Mesothelial cell of epicardium (in vitro differentiated cells): ENCODE measurements at places on chromosomes 3 and 15.
A peak's percentile ranks its signal among the peaks of the same experiment; 100 is the strongest.

- no peak for DNase-seq
Measured at GRCh38 chr3:32435911-32436815, 44.5 kb downstream of the CMTM7 start.

GRCh38 chr3:195270079-195270816, 711 bp downstream of the XXYLT1 start:
- peak; percentile 59 for DNase-seq

DNA sequence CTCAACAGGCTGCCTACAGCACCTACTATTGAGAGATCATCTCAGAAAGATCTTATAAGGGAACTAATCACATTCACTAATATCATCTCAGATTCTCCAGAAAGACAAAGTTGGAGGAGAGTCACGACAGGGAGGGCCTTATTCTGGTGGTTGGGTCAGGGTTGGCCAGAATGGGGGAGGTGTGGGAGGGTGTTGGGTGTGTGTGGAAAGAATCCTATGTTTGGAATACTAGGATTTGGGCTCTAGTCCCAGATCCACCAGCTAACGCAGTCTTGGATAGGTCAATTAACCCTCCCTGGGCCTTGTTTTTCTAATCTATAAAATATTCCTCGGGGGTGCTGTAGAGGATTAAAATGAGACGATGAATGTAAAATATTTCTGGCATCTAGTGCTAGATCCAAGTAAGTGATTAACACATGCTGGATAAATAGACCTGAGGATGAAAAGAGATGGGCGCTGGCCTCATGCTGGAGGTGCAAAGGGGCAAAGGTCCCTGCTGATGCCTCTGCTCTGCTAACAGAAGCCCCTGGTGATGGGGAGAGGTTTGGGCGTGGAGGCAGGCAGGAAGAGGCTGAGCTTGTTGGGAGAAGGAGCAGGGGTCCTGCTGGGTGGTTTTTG, 67.6 kb upstream of the ETV5 start:
- DNase-seq = peak; percentile 16

DNA sequence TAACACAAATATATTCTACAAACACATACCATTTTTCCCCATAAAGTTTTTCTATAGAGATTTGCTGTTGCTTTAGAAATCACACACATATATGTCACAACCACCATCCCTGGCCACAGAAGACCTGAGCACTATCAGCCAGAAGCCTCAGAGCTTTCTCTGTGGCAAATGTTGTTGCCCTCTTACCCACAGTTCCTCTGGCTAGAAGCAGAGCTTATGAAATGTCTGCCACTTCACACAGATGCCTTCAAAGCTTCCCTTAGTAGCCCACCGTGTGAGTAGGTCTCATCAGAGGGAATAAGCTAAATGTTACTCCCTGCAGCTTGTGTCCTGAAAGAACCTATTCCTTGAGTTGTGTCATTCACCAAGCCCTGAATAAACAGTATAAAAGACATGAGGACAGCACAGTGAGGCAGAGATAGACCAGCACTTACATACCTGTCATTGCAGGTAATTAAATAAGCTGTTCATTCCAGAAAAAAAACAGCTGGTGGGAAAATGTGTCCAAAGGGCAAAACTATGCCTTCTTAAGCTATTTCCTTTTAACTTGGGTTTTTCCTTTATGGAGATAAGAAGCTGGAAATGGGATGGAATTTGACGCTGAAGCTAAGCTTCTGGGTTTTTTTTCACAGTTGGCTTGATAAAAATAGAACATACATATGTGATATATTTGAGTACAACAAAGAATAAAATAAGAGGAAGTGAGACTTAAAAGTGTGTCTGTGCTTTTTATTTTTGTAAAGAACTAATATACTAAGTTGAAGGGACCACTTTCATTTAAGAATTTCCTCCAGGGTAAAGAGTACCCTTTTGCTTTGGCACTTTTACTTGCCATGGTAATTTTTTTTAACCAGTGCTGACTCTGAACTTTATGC, 391.4 kb downstream of the KCNH8 start:
- no peak for DNase-seq

- peak; percentile 51 for DNase-seq
Measured at GRCh38 chr3:48634661-48635221, 520 bp downstream of the SLC26A6 start.

- no peak for DNase-seq
Measured at GRCh38 chr3:169591983-169592644, 71.4 kb downstream of the MECOM start.

- no peak for DNase-seq
Measured at GRCh38 chr15:28948036-28948435, 62.3 kb downstream of the APBA2 start.

DNA sequence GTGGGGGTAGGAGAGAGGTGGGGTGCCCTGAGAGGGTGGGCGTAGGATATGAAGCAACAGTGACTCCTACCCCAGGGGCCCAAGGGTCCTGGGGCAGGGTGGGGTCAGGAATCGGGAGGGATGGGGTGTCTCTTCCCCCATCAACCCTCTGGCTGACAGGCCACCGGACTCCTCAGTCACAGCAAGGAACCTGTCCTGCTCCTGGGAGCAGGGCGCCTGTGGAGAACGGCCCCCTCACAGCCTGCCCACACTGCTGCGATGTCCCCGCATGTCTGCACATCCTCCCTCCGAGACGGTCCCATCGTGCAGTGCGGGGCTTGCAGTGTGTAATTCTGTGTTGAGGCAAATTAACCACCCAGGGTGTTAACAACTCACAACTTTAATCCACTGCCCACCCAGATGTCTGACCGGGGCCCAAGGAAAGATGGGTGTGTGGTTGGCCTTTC, 2.7 kb downstream of the TM4SF19 start:
- DNase-seq = no peak

GRCh38 chr3:56019490-56020146, 448.6 kb downstream of the ERC2 start:
- no peak for DNase-seq

GRCh38 chr3:36846406-36846805, 82.1 kb upstream of the DCLK3 start:
- no peak for DNase-seq

DNA sequence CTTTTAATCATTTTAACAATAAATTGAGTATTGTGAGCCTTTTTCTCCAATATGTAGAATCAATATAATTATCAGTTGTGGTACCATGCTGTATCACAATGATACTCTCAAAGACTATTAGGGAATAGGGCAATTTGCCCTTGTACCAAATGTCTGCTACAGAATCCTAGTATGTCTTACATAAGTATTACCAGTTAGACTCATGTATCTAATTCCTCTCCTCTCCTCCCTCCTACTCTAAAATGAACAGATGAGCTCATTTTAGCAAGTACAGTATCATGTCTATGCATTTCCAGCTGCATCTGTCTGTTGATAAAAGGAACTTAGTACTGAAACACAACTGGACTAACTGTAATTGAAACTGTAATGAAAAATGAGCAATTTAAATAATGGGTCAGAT, 124.3 kb upstream of the ATP11B start:
- DNase-seq = no peak

DNA sequence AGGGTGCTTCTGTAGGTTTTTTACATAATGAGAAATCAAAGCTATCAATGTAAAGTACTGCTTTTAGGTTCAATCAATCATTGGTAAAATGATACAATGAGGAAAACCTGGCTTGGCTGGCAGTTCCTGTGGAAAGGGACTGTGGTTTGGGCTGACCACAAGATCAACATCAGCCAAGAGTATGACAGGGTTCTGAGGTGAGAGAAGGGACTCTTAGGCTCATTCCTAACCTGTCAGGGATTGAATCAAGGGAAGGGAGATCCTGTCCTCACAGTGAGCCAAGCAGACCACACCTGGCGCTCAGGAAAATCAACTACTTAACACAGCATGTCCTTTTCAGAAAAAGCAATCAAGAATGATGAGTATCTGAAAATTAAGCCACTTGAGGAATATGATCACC, 111.1 kb downstream of the MAGI1 start:
- no peak for DNase-seq

DNA sequence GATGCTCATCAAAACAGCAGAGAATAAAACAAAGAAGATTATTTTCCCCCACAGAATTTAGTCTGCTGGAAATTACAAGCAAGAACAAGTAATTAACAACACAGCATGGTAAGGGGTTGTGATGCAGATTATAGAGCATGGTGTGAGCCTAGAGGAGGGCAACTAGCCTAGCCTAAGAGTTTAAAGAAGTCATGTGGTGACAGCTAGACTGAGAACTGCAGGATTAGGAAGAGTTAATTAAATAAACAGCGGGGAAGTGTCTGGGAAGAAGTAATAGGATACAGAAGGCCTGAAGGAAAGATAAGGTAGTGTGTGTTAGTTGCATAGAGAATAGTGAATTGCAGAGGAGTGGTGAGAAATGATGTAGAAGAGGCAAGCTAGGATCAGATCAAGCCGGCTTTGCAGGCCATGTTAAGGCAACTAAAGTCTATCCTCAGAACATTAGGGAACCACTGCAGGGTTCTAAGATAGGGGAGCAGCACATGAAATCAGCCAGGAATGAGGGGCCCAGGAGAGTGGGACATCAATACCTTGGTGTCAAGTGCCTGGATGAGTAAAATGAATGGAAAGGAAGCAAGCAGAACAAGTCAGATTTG, 11.9 kb upstream of the PKM start:
- no peak for DNase-seq

- DNase-seq = no peak
Measured at GRCh38 chr3:82100378-82100777, 338.9 kb upstream of the GBE1 start.

GRCh38 chr3:37536840-37537239, 324.8 kb upstream of the CTDSPL start:
- no peak for DNase-seq

DNA sequence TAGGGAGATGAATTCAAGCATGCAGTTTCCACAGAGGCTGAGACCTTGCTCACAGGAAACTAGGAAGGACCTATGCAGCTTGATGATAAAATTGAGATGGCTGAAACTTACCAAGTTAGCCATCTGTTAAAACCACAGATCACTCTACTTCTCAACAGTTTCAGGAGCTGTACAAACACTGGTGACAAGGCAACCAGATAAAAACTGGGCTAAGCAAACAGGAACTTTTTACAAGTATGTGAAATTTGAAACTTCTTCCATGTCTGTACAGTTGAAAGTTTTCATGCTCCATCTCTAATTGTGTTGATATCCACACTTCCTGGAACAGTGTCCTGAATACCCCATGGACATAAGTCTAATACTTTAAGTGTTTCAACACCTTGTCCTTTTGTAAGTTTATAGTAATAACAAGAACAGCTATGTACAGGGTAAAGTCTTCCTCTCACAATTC, 78.2 kb downstream of the FAIM start:
- no peak for DNase-seq

DNA sequence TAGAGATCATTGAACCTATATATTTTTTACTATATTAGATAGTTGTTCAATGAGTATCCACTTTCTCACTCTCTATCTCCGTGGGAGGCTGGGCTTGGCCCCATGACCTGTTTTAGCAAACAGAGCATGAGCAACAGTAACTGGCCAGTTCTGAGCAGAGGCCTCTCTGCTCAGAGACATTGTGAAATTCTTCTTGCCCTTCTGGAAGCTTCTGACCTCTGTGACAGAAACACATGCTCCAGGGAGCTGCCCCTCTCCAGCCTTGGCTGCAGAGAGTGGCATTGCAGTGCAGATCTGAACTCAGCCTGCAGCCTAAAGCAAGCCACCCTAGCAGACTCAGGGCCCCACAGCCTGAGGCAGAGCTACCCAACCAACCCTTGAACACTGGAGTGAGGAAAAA, 20.5 kb downstream of the FAM240A start:
- no peak for DNase-seq

- DNase-seq = no peak
Measured at GRCh38 chr3:39262846-39263245, 17.0 kb downstream of the CX3CR1 start.

DNA sequence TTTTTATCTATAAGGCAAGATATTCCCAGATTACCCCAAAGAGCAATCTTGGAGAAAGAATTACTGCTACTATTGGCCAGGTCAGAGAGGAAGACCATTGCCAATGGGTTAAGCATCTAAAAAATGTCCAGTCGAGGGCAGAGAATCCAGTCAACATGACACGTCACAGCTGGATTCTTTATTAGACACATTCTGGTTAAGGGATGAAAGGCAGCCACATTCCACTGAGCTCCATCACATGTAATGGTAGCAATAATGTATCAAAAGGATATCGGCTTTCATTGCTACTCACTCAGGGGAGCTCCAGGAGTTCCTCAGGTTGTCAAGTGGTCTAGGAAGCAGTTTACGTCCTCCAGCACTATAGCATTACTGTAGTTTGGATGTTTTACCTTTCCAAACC, 421.1 kb downstream of the PLOD2 start:
- DNase-seq = no peak

GRCh38 chr3:188170461-188171459, 16.8 kb downstream of the LPP start:
- DNase-seq = no peak

- DNase-seq = no peak
Measured at GRCh38 chr3:67648701-67649100, 5.7 kb downstream of the SUCLG2 start.

GRCh38 chr15:36185438-36185837, 394.0 kb upstream of the CDIN1 start:
- no peak for DNase-seq

DNA sequence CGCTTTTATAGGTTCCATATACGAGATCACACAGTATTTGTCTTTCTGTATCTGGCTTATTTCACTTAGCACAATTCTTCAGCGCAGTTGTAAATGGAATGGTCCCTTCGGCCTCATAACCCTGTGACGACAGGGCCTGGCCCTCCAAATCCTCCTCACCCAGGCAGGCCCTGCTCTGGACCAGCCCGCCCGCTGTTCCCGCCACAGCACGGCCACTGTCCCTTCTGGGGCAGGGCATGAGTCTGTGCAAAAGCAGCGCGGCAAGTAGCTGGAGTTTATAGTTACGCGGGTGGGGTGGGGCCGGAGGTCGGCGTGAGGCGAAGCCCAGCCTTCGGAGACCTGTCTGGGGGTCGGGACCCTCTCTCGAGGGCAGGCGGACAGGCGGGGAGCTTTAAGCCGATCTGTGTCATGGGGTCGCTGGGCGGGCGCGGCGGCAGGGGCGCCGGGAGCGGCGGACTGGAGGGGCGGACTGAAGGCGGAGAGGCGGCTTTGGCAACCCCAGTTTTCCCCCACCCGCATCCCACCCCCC, 543 bp downstream of the ARPIN start:
- DNase-seq = no peak

GRCh38 chr3:81863756-81864155, 102.3 kb upstream of the GBE1 start:
- no peak for DNase-seq

DNA sequence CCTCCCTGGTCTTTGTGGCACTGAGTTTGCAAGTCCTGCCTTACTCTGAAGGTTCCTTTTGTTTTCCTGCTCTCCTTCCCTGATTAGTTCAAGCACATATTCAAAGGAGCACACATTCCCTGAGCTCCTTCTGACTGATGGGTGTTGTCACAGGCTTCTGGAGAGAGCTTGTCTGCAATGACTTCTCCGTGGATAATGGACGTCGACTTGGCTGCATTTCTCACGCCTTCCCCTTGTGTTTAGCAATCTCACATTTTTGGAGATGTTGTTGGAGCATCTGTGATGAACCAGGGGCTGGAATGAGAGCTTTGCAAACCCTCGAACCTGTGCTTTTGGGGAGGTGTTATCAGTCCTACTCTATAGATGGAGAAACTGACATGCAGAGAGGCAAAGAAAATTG, 375.4 kb upstream of the PROK2 start:
- no peak for DNase-seq

- DNase-seq = no peak
Measured at GRCh38 chr3:112132975-112133448, at the start of gene GCSAM. GCSAM (minus strand) TSS chr3:112133248; CDS start chr3:112133120, 128 bp downstream.
